ENCODE measurements at places on chromosomes 3 and 15.

DNA sequence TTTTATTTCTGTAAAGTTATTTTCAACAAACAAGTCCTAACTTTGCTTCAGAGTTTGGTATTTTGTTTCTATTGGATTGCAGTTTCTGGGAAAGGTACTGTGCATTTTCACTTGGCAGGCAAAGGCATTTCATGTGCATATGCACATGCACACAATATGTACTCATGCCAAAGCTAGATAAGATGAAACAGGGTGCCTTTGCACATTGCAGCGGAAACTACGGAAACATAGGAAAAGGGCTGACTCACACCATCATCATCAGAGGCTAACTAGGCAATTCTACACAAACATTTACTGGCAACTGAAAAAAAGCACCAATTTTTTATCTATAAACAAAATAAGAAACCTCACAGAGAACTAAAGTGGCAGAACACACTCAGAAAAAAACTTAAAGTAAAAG, 550.6 kb upstream of the NECTIN3 start:
- peak; percentile 92 for DNase-seq

DNA sequence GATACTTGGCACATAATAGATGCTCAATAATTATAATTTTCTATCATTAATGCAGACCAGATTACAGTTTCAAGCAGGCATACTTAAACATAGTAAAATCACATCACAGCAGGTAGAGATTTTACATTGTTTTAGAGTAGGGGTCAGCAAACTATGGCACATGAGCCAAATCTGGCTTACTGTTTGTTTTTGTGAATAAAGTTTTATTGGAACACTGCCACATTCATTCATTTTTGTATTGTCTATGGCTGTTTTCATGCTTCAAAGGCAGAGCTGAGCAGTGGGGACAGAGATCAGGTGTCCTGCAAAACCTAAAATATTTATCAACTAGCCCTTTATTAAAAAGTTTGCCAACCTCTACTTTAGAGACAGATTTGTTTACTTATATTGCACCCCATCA, 189.6 kb upstream of the MRPL3 start:
- DNase-seq: no peak

DNA sequence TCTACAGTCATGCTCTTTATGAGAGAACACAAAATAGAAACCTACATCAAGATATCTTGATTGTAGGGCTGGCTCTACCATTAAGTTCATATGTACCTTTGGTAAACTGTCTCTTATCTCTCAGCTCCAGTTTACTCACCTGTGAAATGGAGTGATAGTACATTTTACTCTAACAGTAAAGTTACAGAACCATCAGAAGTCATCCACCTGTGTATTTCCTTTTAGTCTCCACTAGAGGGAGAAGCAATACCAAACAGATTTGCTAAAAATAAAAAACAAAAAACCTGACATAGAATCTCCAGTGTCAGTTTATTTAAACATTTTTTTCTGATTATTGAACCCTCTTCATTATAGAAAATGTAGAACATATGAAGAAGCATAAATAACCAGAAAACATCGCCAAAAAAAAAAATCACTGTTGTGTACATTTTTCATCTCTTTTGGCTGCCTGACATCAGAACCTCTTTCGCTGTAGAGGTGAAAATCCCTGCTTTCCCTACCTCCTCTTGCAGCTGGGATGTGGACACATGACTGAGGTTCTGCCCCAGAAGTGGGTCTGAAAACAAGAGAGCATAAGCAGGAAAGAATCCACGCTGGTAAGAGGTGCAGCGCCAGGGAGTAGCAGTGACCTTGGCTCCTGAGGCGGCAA, 48.7 kb upstream of the WDR72 start:
- peak; percentile 1 for DNase-seq

DNA sequence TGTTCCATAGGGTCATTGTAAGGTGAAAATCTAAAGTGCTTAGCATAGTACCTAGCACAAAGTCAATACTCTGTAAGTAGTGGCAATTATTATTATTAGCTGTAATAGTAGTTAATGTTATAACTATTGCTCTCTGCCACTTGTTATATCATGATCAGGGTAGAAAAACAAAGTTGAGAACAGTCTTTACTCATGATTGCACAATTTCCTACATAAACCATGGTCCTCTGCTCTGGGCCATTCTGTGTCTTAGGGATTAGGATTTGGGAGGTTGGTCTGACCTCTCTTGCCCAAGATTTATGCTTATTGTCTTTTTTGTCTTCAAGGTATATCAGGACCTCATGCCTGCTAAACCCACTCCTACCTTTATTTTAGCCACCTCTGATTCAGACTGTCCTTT, 4.3 kb upstream of the LRRC58 start:
- no peak for DNase-seq

GRCh38 chr15:22884344-22884743, 45.9 kb downstream of the NIPA2 start:
- DNase-seq: no peak

- peak; percentile 98 for DNase-seq
These were observed 240.0 kb downstream of the THRB start for GRCh38 chr3:24254649-24255048.

DNA sequence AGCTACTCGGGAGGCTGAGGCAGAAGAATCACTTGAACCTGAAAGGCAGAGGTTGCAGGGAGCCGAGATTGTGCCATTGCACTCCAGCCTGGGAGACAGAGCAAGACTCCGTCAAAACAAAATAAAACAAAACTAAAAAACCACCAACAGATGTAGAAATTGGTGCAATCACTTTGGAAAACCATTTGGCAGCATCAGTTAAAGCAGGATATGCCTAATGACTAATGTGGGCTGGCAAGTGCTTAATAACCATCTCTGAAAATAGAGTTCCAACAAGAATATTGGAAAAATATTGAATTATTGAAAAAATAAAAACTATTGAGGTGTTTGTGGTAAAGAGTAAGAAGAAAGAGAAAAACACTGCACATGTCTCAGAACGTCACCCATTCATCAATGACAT, 16.1 kb upstream of the RTP3 start:
- DNase-seq: no peak

GRCh38 chr3:27509376-27509775, 25.2 kb upstream of the SLC4A7 start:
- no peak for DNase-seq

GRCh38 chr3:124315215-124316033, 323.5 kb upstream of the ROPN1 start:
- DNase-seq: peak; percentile 28

DNA sequence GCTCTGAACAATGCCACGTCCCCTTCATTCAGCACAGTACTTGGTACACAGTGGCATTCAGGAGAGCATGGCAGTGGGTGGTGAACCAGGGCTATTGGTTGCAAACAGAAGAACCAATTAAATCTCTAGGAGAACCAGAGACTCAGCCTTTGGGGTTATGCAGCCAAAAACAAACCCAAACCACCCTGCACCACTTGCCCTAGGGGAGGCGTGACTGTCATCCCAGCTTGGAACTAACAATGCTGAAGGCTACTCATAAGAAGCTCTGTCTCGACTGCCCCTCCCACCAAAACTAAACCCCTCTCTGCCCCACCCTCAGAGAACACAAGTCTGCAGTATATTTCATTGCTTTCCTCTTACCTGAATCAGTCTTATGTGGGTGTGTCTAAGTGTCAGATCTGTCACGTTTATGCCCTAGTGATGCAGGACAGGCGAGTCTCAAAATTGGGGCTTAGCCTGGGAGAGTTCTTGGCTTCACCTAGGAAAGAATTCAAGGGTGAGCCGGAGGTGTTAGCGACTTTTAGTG, 15.2 kb upstream of the KLHL40 start:
- DNase-seq: no peak

GRCh38 chr3:24522146-24522579, 27.5 kb upstream of the THRB start:
- DNase-seq: no peak

- no peak for DNase-seq
These were observed 76.2 kb downstream of the NR2F2 start for GRCh38 chr15:96406701-96407100.

GRCh38 chr3:126442094-126442855, 33.4 kb downstream of the ZXDC start:
- no peak for DNase-seq

DNA sequence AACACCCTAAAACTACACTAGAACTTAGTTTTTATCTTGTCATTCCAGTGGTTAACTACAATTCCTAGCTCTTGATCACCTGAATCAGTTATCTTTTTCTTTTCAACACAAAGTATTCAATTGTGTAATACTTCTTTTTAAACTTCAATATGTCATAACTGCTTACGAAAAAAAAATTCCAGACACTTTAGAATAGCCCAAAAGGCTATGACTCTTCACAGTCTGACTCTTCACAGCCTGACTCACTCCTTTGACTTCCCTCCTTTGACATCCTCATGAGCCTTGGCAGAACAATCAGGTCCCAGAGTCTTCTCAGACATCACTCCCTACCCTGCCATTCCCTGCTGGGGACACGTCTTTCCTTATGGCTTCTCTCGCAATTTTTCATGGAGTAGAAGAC, 727.1 kb downstream of the ROBO1 start:
- peak; percentile 83 for DNase-seq
